Tibial nerve (tissue), 4 donors: ENCODE measurements at places on chromosomes 13 and 19. TPM values are rescaled to one million over a fixed set of nuclear protein-coding genes. Genes with fewer than 3 reads are reported as not detected.

DNA sequence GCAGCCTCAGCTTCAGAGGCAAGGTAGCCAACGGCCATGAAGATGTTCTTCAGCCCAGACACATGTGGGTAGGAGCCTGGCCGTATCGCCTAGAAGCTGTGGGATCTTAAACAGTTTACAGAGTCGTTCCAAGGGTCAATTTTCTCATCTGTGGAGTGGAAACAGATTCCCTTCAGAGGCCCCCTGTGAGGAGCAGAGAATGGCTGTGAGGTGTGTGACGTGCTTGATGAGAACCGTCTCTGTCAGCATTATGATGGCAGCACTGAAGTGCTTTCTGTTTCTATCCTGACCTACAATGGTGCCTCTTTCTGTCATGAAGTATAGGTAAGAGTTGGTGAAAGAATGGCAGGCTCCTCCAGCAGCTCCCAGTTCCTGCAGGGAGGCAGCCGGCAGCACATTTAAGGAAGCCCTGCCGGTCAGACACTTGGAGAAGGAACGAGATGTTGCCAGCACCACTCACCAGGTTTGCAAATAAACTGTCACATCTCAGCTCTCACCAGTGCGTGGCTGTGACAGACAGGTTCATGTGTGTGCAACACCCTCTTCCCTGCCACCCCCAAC, 277.3 kb downstream of the FOXO1 start:
- H3K27me3 ChIP-seq = no peaks in the 10 kb centered on the region
- no peak overlapping the region for H3K4me3 ChIP-seq
- no peak for DNase-seq
- no peaks in the 10 kb centered on the region for H3K36me3 ChIP-seq
- peaks cover 24% of the 10 kb centered on the region for H3K4me1 ChIP-seq

GRCh38 chr13:97058391-97058790, 64.1 kb upstream of the OXGR1 start:
- no peak overlapping the region for H3K4me3 ChIP-seq
- H3K27ac ChIP-seq = no peak overlapping the region
- no peaks in the 10 kb centered on the region for H3K36me3 ChIP-seq
- no peak for DNase-seq
- no peaks in the 10 kb centered on the region for H3K4me1 ChIP-seq

DNA sequence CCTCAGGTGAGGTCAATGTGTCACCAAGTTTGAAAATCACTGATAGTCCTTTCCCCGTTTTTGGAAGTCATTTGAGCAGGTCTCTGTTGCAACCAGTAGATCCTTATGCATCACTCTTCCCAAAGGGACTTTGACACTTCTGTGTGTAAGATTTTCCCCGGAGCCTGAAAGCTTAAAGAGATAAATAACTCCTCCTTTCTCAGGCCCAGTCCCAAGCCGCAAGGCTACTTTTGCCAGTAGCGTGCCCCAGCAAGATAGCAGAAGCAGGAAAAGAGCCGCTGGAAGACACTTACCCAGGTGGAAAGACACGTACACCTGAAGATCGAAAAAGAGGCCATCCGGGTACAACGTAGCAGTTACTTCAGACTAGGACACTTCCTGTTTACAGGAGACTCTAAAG, 106.9 kb downstream of the CYSLTR2 start:
- no peak overlapping the region for H3K27ac ChIP-seq
- H3K4me1 ChIP-seq = no peaks in the 10 kb centered on the region
- H3K36me3 ChIP-seq = no peaks in the 10 kb centered on the region
- no peak for DNase-seq
- H3K27me3 ChIP-seq = no peaks in the 10 kb centered on the region

GRCh38 chr19:35034005-35034502, 3.8 kb downstream of the SCN1B start:
- no peaks in the 10 kb centered on the region for H3K27me3 ChIP-seq
- peaks cover 42% of the 10 kb centered on the region for H3K4me1 ChIP-seq
- DNase-seq = no peak
- H3K4me3 ChIP-seq = no peak overlapping the region
- no peak overlapping the region for H3K27ac ChIP-seq

DNA sequence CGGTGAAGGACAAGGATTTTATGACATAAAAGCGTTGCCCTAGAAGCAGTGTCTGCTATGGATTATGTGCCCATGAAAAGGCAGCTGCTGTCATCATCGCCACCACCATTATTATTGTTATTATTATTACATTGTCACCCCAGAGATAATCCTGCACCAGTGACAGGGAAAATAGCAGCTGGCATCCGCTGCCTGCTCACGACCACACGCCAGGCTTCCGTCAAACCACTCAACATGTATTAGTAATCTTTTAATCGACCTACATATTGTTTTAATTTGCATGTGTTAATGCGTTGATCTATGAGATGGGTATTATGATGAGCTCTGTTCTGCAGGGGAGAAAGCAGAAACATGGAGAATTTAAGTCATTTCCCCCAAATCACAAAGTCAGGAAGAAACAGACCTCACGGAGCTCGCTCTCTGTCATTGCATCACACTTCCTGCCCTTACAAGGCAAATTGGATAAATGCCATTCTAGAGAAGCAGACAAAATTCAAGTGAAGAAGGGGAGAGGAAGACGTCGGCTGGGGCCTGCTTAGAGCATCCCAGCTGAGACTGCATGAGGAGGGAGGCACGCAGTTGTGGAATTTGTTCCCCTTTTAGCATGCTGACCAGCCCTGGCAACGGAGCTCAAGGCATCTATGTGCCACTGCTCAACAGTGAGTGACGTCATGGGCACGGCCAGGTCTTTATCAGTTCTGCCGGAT, at the start of gene FFAR3:
TSS of gene FFAR3 (plus strand) at position 594 of the 707 bp plus-strand sequence. CDS start 431 bp downstream, outside the sequence.
- no peak for DNase-seq
- H3K4me1 ChIP-seq = no peaks in the 10 kb centered on the region
- H3K4me3 ChIP-seq = no peak within 1 kb of the TSS
- no peak within 1 kb of the TSS for H3K27ac ChIP-seq
- H3K27me3 ChIP-seq = peaks cover 7% of the 10 kb centered on the region

GRCh38 chr13:25912961-25913360, 138.9 kb downstream of the SHISA2 start:
- no peak overlapping the region for H3K4me3 ChIP-seq
- no peaks in the 10 kb centered on the region for H3K36me3 ChIP-seq
- no peaks in the 10 kb centered on the region for H3K27me3 ChIP-seq
- no peak for DNase-seq
- H3K4me1 ChIP-seq = no peaks in the 10 kb centered on the region
- H3K27ac ChIP-seq = no peak overlapping the region

ZNF555 gene
- 6.1 TPM for total RNA-seq

BRME1 gene
- 3.3 TPM for total RNA-seq

- no peaks in the 10 kb centered on the region for H3K27me3 ChIP-seq
- H3K4me1 ChIP-seq = no peaks in the 10 kb centered on the region
- no peak overlapping the region for H3K27ac ChIP-seq
- H3K4me3 ChIP-seq = no peak overlapping the region
- no peaks in the 10 kb centered on the region for H3K36me3 ChIP-seq
Observed at GRCh38 chr13:84649853-84650252, 767.6 kb upstream of the SLITRK1 start.

GRCh38 chr13:78598966-78599644, 4.2 kb downstream of the POU4F1 start:
- H3K27me3 ChIP-seq = peaks cover 95% of the 10 kb centered on the region
- no peak overlapping the region for H3K27ac ChIP-seq
- peaks cover 27% of the 10 kb centered on the region for H3K4me1 ChIP-seq
- no peak for DNase-seq
- no peak overlapping the region for H3K4me3 ChIP-seq
- H3K36me3 ChIP-seq = no peaks in the 10 kb centered on the region

HMGB1 gene
- total RNA-seq = 255 TPM

DNA sequence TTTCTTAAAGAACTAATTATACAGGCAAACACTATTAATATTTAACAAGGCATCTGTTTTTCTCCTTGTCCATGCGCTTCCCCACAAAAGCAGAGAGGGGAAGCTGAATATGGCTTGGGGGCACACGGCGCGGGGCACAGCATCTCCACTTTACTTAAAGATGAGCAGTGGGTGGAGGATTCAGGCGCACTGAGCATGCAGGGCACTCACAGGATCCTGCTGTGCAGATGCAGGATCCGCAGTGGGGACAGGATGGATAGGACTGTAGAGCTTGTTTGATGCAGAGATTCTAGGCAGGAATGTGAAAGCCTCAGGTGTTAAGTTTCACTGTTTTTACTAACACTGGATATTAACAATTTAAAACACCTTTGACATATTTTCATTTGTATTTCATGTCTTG, 43.3 kb downstream of the ATP11A start:
- H3K27ac ChIP-seq = no peak overlapping the region
- no peak overlapping the region for H3K4me3 ChIP-seq
- no peaks in the 10 kb centered on the region for H3K27me3 ChIP-seq
- DNase-seq = no peak
- no peaks in the 10 kb centered on the region for H3K36me3 ChIP-seq

- peaks cover 3% of the 10 kb centered on the region for H3K27me3 ChIP-seq
- H3K27ac ChIP-seq = peak overlapping the region; percentile 49
- peak overlapping the region; percentile 33 for H3K4me3 ChIP-seq
- H3K4me1 ChIP-seq = no peaks in the 10 kb centered on the region
- H3K36me3 ChIP-seq = no peaks in the 10 kb centered on the region
Observed at GRCh38 chr19:45075301-45076028, 813 bp downstream of the ZNF296 start.

COQ8B gene
- total RNA-seq = 71.0 TPM

N4BP2L1 gene
- 15.6 TPM for total RNA-seq

GRCh38 chr19:45249261-45250033, 1.6 kb upstream of the MARK4 start:
- no peaks in the 10 kb centered on the region for H3K27me3 ChIP-seq
- H3K4me3 ChIP-seq = no peak overlapping the region
- H3K4me1 ChIP-seq = peaks cover 34% of the 10 kb centered on the region
- no peak overlapping the region for H3K27ac ChIP-seq

DNA sequence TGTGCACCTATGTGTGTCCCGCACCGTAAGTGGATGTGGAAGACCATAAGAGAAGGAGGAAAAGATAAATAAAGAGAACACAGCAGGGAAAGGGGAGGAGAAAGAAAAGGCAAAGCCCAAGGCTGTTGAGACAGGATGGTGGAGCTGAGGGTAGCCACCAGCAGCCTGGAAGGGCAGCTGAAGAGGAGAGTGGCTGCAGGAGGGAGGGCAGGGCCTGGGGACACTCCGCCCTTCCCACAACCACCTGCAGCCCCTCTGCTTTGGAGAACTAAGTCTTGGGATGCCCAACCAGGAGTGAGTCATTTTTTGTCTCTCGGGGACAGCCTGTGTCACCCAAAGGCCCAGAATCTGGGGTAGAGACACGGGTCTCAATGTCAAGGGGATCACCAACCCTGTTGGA, 26.4 kb upstream of the CCNE1 start:
- H3K27ac ChIP-seq = no peak overlapping the region
- no peak overlapping the region for H3K4me3 ChIP-seq
- no peak for DNase-seq

DNA sequence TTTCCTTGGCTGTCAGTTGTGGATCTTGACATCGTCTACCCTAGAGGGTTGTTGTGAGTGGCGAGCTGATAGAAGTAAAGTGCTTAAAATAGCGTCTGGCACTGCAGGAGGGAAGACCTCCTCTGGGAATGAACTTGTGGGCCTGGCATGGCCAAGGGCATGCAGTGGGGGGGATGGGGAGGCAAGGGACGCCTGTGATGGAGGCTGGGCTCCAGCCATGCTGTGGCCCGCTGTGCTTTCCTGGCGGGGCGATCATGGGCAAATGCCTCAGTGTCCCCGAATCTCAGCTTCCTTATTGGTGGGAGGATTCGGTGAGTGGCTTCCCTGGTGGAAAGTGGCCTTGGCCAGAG, 10.7 kb downstream of the CARM1 start:
- no peaks in the 10 kb centered on the region for H3K27me3 ChIP-seq
- DNase-seq = no peak
- no peak overlapping the region for H3K4me3 ChIP-seq
- no peak overlapping the region for H3K27ac ChIP-seq
- peaks cover 73% of the 10 kb centered on the region for H3K4me1 ChIP-seq

GRCh38 chr13:63198071-63198470, 1782.4 kb upstream of the PCDH20 start:
- DNase-seq = no peak
- H3K27me3 ChIP-seq = no peaks in the 10 kb centered on the region
- no peaks in the 10 kb centered on the region for H3K36me3 ChIP-seq
- H3K4me1 ChIP-seq = no peaks in the 10 kb centered on the region
- H3K4me3 ChIP-seq = no peak overlapping the region
- no peak overlapping the region for H3K27ac ChIP-seq

DNA sequence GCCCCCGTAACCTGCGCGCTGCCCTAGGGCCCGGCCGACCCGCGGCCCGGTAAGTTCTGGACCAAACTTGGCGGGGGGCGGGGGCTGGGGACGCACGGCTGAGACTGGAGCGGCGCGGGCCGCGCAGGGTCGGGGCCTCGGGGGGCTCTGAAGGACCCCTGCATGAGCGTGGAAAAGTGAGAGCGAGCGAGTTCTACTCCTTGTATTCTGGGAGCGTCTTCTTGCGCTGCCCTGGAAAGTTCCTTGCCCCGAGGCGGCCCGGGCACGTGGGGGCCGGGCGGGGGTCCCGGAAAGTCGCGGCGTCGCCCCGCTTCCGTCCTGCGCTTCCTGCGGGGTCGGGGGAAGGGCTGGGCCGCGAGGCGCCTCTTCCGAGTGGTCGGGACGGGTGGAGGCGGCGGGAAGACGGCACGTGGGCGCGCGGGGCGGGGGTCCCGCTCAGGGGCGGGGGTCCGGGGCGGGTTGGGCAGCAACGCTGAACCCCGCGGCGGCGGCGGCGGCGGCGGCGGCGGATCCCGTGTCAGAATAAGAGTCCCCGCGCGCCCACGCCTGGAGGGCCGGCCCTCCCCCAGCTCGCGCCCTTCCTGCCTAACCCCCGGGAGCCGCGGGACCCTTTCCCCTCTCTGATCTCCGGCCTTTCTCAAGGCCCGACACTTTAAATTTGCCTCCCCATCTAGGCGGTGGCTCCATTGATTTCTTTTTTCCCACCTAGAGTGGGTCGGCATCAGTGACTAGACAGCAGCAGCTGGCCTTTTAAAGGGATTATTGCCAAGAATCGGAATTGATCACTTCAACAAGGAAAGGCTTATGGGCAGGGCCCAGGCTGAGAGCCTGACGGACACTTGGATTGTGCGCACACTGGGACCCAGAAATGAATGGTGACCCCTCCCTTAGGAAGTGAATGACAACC, 749 bp downstream of the GATAD2A start:
- DNase-seq = no peak
- no peaks in the 10 kb centered on the region for H3K36me3 ChIP-seq
- H3K27ac ChIP-seq = peak overlapping the region; percentile 92
- H3K4me3 ChIP-seq = peak overlapping the region; percentile 98
- H3K27me3 ChIP-seq = no peaks in the 10 kb centered on the region

DNA sequence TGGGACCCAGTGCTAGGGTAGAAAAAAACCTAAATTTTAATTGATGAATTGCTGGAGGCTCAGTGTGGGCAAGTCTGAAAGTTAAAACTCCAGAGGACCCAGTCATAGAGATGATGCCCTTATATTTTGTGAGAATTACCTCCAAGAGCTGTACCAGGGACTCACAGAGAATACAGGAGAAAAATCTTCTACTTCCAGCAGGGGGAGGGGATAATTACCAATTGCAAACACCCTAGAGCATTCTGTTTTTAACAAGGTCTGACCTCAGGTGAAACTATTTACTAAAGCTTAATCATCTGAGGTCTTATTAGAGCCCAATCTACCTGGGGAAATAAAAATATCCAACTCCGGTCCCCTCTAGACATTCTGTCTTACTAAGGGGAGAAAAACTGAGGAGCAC, 994.7 kb upstream of the MIR17HG start:
- no peak overlapping the region for H3K4me3 ChIP-seq
- H3K27me3 ChIP-seq = no peaks in the 10 kb centered on the region
- no peak overlapping the region for H3K27ac ChIP-seq
- no peaks in the 10 kb centered on the region for H3K36me3 ChIP-seq
- no peak for DNase-seq
